NCI-H1436 treated with DMSO at 0.1 percent for 48 hours (cell line): ENCODE measurements at places on chromosomes 6 and 20.

- no peak for DNase-seq
Observed at GRCh38 chr6:164039954-164040375, 625.4 kb downstream of the QKI start.

DNA sequence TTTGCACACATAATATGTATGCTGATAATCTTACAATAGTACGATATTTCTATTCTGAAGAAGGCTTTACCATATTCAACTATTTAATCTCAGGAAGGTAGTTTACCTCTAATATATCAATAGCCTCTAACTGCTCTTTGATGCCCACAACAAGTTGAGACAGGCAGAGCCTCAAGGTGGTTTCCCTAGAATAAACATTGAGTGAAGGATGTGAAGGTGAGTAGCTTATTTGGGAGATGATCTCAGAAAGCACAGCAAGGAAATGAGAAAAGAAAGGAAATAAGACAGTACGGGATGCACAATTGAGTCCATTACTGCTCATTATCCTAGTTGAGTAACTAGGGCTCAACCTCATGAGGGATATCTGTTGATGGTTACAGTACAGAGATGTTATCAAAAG is 638.4 kb downstream of the MAFB start:
- no peak for DNase-seq

DNA sequence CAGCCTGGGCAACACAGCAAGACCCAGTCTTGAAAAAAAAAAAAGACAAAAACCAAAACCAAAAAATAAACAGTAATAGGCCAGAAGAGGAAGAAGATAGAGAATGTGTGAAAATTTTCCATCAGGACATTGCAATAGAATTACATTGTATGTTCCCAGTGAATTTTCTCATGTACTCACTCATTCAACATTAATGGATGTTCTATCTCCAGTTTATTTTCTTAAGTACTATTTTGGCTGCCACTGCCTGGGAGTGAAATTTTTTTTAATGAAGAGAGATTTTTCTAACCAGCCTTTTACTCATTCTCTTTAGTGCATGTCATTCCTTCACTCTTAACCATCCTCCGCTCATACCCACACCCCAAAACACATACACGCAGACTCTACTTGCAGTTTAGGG is 282.8 kb downstream of the ALDH8A1 start:
- no peak for DNase-seq

- DNase-seq, result no peak
Observed at GRCh38 chr6:1572892-1573291, 36.8 kb upstream of the FOXC1 start.

DNA sequence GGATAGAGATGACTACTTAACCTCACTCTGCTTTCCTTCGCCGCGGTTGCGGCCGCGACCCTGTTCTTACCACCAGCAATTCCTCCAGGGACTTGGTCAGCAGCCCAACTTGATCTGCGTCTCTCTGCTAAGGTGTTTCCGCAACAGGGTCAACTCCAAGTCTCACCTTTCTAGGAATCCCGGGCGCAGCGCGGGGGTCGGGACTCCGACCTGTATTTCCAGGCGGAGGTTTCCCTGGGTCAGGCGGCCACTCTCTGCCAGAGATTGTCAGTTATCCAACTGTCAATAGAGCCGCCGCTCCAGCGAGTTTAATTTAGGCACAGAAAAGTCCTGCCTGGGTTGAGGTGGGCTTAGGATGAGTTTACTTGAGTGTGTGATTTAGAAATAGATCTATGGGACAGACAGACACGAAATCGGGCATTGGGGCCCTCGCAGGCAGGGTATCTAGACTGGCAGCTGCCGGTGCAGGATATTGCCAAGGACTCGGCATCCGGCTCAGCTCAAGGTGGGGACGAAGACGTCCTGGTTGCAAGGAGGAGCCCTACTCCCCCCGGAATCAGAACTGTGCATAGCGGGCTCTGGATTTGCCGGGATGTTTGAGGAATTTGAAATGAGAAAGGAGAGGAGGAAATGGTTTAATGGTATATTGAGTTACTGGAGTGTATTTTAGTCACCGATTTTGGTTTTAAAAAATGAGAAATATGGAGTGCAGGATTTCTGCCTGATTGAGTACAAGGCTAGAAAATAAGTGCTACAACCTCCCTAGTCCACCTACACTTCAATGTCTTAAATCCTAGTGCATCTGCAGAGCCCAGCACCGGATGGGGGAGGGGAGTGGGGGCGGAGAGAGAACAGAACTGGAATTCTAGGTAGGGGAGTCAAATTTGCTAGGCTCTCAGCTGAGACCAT is 23.7 kb downstream of the POM121L2 start:
- no peak for DNase-seq

GRCh38 chr6:84447651-84448050 is 220.2 kb upstream of the CEP162 start:
- no peak for DNase-seq
